ENCODE measurements at places on chromosomes 7 and 10. TPM values are rescaled to one million over a fixed set of nuclear protein-coding genes. Genes with fewer than 3 reads are reported as not detected.

The ZNF365 gene
- 1.0 TPM for total RNA-seq

The CDHR3 gene
- 7.1 TPM for total RNA-seq

The RADIL gene
- total RNA-seq: 1.0 TPM

The HMX3 gene
- not detected for total RNA-seq

The ZNF485 gene
- total RNA-seq: 4.9 TPM

The ZNF736 gene
- total RNA-seq: 24.5 TPM

The GOLGA7B gene
- 0.50 TPM for total RNA-seq

GRCh38 chr10:14405076-14406065, 74.6 kb upstream of the FRMD4A start:
- no peak for DNase-seq
- no peaks in the 10 kb centered on the region for H3K27me3 ChIP-seq
- peaks cover 2% of the 10 kb centered on the region for H3K4me1 ChIP-seq

GRCh38 chr10:115998301-115998700, 274.7 kb downstream of the GFRA1 start:
- H3K27me3 ChIP-seq: no peaks in the 10 kb centered on the region
- no peak overlapping the region for H3K4me3 ChIP-seq
- H3K4me1 ChIP-seq: no peaks in the 10 kb centered on the region

GRCh38 chr10:67506083-67506756, 189.8 kb downstream of the CTNNA3 start:
- H3K27ac ChIP-seq: no peak overlapping the region
- H3K4me1 ChIP-seq: no peaks in the 10 kb centered on the region
- no peaks in the 10 kb centered on the region for H3K27me3 ChIP-seq
- DNase-seq: no peak
- no peaks in the 10 kb centered on the region for H3K36me3 ChIP-seq

GRCh38 chr10:132248455-132249225, 59.1 kb downstream of the STK32C start:
- DNase-seq: no peak
- H3K4me3 ChIP-seq: no peak overlapping the region
- H3K27me3 ChIP-seq: no peaks in the 10 kb centered on the region
- H3K36me3 ChIP-seq: no peaks in the 10 kb centered on the region
- no peak overlapping the region for H3K27ac ChIP-seq
- no peaks in the 10 kb centered on the region for H3K4me1 ChIP-seq

DNA sequence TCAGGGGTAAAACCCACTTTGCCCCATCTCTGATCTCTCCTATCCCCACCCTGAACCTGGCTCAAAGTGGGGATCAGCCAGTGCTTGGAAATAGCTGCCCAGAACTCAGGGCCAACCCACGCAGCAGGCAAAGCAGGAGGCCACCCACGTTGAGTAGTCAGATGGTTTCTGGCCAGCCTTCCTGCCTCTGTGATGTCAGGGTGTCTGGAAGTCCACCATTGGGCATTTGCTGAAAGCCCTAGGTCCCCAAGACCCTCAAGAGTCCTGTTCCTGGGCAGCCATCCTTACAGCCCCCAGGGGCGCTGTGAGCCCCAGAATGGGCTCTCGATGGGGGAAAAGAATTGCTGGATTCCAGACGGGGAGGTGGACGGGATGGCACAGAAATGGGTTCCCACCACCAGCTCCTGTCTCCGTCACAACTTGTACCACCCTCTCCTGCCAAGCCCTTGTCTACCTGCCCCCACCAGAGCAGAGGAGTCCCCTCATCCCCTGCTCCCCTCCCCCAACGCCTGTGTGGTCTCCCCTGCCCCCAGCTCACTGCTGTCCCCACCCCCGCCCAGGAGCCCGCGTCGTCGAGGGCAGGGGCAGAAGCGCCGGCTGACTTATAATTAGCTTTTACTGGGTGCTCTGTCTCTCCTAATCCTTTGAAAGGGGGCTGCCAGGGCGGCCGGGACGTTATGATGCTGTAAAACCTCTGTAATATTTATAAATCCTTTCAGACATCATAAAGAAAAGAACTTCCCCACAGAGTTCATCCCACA, 3.9 kb downstream of the MYL10 start:
- DNase-seq: peak; percentile 69
- H3K4me1 ChIP-seq: no peaks in the 10 kb centered on the region
- H3K27ac ChIP-seq: no peak overlapping the region
- no peak overlapping the region for H3K4me3 ChIP-seq
- H3K27me3 ChIP-seq: no peaks in the 10 kb centered on the region

DNA sequence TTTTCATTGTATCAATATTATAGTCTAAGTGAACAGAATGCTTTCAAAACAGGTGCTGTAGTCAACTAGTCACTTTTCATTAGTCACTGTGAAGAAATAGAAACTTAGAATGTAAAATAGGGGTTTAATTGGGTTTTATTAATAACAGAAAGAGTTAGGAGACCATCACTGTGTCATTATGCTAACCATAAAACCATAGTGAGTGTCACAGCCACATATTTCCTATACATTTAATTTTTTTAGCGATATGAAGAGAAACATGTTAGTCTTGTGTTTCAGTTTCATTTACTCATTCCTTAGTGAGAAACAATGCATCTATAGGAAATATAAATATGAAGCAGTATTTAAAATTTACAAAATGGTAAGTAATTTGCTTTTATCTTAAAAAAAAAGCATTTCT, 22.2 kb downstream of the SPAG6 start:
- H3K4me3 ChIP-seq: no peak overlapping the region
- H3K27me3 ChIP-seq: no peaks in the 10 kb centered on the region
- no peak for DNase-seq
- H3K27ac ChIP-seq: no peak overlapping the region
- H3K36me3 ChIP-seq: no peaks in the 10 kb centered on the region
- no peaks in the 10 kb centered on the region for H3K4me1 ChIP-seq

GRCh38 chr10:94500063-94500462, 45.5 kb upstream of the HELLS start:
- no peak overlapping the region for H3K4me3 ChIP-seq
- H3K36me3 ChIP-seq: no peaks in the 10 kb centered on the region
- no peak for DNase-seq
- no peak overlapping the region for H3K27ac ChIP-seq
- H3K27me3 ChIP-seq: no peaks in the 10 kb centered on the region
- no peaks in the 10 kb centered on the region for H3K4me1 ChIP-seq

DNA sequence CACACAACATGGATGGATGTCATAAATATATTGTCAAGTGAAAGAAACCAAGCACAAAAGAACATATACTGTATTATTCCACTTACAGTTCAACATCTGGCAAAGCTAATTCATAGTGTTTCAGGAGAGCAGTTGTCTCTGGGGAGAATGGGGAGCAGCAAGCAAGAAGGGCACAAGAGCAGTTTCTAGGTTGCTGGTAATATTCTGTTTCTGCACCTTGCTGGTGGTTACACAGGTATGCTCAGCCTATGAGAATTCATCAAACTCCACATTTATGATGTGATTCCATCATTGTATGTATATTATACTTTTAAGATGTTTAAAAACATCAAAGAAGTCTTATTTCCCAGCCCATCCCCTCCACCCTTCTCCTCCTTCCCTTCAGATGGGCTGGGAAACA, 18.1 kb upstream of the PALS2 start:
- DNase-seq: no peak
- no peaks in the 10 kb centered on the region for H3K4me1 ChIP-seq
- no peaks in the 10 kb centered on the region for H3K27me3 ChIP-seq
- no peaks in the 10 kb centered on the region for H3K36me3 ChIP-seq
- H3K27ac ChIP-seq: no peak overlapping the region

DNA sequence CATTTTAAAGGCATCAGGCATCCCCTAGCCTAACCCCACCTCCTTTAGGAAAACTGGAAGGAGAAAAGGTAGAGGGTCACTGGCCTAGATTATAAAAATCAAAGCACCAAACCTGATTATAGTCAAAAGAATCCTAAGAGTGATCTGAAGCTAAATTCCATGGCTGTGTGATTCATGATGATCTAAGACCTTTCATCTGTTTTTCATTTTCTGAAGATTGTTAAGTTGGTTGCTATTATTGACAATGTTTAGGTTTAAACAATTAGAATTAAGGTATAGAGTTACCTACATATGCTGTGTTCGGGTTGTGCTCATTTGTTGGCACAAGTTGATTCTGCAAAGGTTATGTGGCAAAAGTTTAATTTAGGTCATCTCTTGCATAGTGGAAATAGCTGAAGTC, 148.7 kb downstream of the BICC1 start:
- no peaks in the 10 kb centered on the region for H3K36me3 ChIP-seq
- no peak overlapping the region for H3K4me3 ChIP-seq
- peaks cover 4% of the 10 kb centered on the region for H3K4me1 ChIP-seq
- no peak for DNase-seq

- DNase-seq: no peak
- no peaks in the 10 kb centered on the region for H3K27me3 ChIP-seq
- H3K36me3 ChIP-seq: no peaks in the 10 kb centered on the region
- H3K27ac ChIP-seq: no peak overlapping the region
- no peaks in the 10 kb centered on the region for H3K4me1 ChIP-seq
These were observed 211.7 kb upstream of the GNAI1 start for GRCh38 chr7:79922894-79923293.

Measured in kidney (tissue), 22 donors.